Articular chondrocyte of knee joint (primary cell): ENCODE measurements at places on chromosomes 1 and 21. TPM values are rescaled to one million over a fixed set of nuclear protein-coding genes. Genes with fewer than 3 reads are reported as not detected.

AK5 gene
- total RNA-seq: 0.65 and 1.9 TPM in 2 replicates

OR14K1 gene
- total RNA-seq: not detected in 2 replicates

TEX38 gene
- not detected in 2 replicates for total RNA-seq

PALMD gene
- total RNA-seq: 38.3 TPM in 2 replicates

MIA3 gene
- total RNA-seq: 65.8 and 86.4 TPM in 2 replicates

TRIM67 gene
- under 0.01 and 0.22 TPM in 2 replicates for total RNA-seq

SLC25A34 gene
- 0.52 and 0.65 TPM in 2 replicates for total RNA-seq

ZMYND12 gene
- 1.4 and 2.2 TPM in 2 replicates for total RNA-seq

C4BPA gene
- not detected in 2 replicates for total RNA-seq

SHISAL2A gene
- not detected in 2 replicates for total RNA-seq

CD52 gene
- not detected in 2 replicates for total RNA-seq

TSPEAR gene
- not detected in 2 replicates for total RNA-seq

CRYAA gene
- not detected in 2 replicates for total RNA-seq

MAP3K7CL gene
- 3.6 and 3.7 TPM in 2 replicates for total RNA-seq

SLAMF9 gene
- total RNA-seq: 0.65 and 0.86 TPM in 2 replicates

IL22RA1 gene
- total RNA-seq: 0.11 and 0.26 TPM in 2 replicates

C8B gene
- total RNA-seq: not detected in 2 replicates

FCGR2B gene
- not detected in 2 replicates for total RNA-seq

PTCH2 gene
- total RNA-seq: 0.11 and 0.13 TPM in 2 replicates

IGFN1 gene
- not detected in 2 replicates for total RNA-seq

CYP4A11 gene
- not detected in 2 replicates for total RNA-seq

CD244 gene
- total RNA-seq: not detected in 2 replicates

TLCD4 gene
- total RNA-seq: 4.4 and 5.1 TPM in 2 replicates

HORMAD1 gene
- 0.13 and 0.65 TPM in 2 replicates for total RNA-seq

VANGL2 gene
- total RNA-seq: not detected in 2 replicates

CAPZA1 gene
- 266 and 317 TPM in 2 replicates for total RNA-seq

PBX1 gene
- 46.8 and 49.5 TPM in 2 replicates for total RNA-seq

FCRL4 gene
- total RNA-seq: not detected in 2 replicates

ALX3 gene
- total RNA-seq: 0.22 TPM in 1 of 2 replicates, not detected in the other

TMEM39B gene
- total RNA-seq: 7.3 and 8.3 TPM in 2 replicates

EPHA2 gene
- 9.8 and 21.7 TPM in 2 replicates for total RNA-seq

OR2T33 gene
- not detected in 2 replicates for total RNA-seq

ADCY10 gene
- total RNA-seq: 0.11 and 0.26 TPM in 2 replicates

DHRS3 gene
- 81.7 and 110 TPM in 2 replicates for total RNA-seq

TRAPPC3 gene
- 90.0 and 97.1 TPM in 2 replicates for total RNA-seq

AP4B1 gene
- total RNA-seq: 20.5 and 21.1 TPM in 2 replicates
